Lower lobe of right lung (tissue), 2 donors: ENCODE measurements at places on chromosomes 5 and 9.

GRCh38 chr5:120509053-120509452, 45.0 kb downstream of the PRR16 start:
- no peak for DNase-seq

DNA sequence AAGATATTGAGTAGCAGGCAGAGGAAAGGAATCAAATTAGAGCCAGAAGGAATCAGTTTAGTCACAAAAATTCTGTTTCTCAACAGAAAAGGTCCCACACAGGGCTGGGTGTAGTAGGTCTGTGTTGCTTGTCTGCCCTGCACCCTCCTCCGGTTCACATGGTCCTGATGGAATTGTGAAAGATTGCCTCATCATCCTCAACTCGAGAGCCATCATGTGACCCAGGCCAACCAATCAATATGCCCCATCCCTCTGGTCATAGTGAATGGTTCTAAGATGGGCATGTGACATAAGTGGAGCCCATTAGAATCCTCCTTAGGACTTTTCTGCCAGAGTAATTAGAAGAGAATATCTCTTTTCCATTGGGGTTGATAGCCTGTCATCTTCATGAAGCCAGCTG, 56.7 kb upstream of the RAD23B start:
- no peak for DNase-seq

GRCh38 chr9:130955947-130956621, 17.0 kb upstream of the FIBCD1 start:
- DNase-seq = no peak

GRCh38 chr5:163953901-163954300, 448.5 kb downstream of the MAT2B start:
- no peak for DNase-seq

GRCh38 chr9:89457376-89457855, 40.5 kb downstream of the SEMA4D start:
- no peak for DNase-seq

DNA sequence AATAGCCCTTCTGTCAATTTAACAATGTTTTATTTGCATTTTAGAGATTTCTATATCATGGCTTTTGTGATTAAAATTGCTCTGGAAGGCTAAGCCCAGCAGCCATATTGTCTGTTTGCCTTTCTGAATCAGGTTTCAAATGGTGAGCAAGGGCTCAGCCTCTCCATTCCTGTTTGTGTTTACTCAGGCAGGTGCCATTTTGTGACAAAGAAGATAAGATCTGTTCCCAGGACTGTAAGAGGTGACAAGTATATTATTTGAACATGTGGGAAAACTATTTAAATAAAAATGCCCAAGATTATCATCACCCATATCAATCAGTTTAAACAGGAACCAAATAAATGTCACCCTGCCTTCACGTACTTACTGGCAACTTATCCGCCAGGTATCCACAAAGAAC, 641.3 kb upstream of the KLF4 start:
- no peak for DNase-seq

DNA sequence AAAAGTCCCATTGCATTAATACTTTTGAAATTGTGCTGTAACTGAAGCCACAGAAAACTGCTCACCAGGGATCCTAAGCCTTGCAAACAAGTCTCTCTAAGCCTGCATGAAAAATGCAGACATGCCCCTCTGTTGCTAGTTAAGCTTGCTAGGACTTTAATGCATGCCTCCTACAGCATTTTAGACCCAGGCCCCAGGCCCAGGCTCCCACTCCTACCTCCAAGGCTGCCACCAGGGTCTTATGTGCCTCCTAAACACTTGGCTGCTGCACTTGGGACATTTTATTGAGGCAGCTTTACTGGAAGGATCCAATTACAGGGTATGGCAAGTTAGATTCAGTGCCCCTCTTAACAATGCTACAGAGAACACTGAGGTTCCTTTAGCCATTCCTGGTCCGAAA, 467.3 kb upstream of the CLINT1 start:
- no peak for DNase-seq

DNA sequence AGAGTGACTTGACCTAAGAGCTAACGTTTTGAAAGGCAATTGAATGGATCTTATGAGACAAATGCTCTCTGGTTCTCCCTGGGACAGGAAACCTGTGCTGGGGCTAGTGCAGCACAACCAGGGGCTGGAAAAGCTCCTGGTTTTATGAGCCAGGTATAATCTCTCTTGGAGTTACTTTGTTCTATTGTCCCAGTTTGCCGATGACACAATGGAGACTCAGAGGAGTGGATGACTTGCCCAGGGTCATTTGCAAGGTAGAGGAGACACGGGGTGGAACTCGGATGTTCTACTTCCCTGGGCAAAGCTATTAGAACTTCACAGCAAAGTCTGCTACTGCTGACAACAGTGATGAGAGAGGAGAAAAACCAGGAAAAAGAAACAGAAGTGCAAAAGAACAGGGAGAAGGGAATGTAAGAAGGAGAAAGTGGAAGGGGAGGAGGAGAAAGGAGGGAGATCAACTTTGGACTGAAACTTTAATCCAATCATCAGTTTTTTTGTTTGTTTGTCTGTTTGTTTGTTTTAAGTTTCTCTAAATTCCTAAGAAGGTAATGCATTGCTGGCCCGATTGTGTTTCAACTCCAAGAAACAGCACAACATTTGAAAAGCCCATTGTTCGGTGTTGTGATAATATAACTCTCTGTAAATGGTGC, 7.4 kb upstream of the GSN start:
- no peak for DNase-seq

GRCh38 chr5:178474562-178475184, 115.5 kb downstream of the COL23A1 start:
- DNase-seq = no peak

GRCh38 chr5:69372394-69372793, 2.8 kb downstream of the RAD17 start:
- no peak for DNase-seq

- no peak for DNase-seq
Observed at GRCh38 chr5:176188506-176189193, 49.6 kb upstream of the SIMC1 start.

GRCh38 chr5:139740992-139741672, 54.5 kb upstream of the PSD2 start:
- DNase-seq = no peak

DNA sequence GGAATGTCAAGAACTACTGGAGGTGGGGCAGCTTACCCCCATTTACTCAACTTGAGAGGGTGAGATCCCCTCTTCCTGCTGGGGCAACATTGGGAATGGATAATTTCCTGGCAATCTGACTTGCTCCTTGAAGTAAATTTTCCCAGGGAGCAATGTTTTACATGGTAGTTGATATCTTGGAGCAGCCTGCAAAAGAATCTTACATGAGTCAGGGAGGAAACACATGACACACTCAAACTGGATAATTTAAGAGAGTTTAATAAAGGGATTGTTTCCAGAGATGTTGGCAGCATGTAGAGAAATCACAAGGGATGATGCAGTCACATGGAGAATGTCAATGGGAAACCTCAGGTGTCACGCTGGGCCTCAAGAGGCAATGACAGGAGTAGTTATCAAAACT, 212.5 kb downstream of the GAS1 start:
- no peak for DNase-seq

DNA sequence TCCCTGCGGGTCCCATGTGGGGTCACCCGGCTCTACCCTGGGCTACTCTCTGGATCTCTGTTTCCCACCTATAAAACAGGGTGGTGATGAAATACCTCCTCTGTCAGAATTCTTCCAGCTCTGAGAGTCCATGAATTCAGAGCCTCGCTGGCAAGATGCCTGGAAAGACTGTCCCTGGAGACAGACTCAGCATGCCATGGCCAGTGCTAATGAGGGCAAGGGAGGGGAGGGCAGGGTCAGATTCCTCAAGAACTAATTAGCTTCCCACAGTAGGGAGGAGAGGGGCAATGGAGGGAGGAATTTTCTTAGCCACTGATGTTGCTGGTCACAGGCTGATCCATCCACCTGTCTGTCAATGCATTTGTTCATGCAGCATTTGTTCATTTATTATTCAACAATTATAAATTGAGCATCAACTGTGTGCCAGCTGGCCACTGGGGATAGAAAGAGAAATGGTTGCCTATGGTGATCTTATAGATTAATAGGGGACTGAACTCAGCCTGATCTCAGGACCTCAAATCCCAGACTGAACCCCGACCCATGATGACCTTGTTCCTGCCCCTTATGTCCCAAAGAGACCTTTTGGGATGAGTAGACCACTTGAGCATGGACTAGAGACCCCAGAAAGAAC, 4.7 kb downstream of the SYNPO start:
- DNase-seq = no peak
